ENCODE measurements at places on chromosomes 7 and 10.

DNA sequence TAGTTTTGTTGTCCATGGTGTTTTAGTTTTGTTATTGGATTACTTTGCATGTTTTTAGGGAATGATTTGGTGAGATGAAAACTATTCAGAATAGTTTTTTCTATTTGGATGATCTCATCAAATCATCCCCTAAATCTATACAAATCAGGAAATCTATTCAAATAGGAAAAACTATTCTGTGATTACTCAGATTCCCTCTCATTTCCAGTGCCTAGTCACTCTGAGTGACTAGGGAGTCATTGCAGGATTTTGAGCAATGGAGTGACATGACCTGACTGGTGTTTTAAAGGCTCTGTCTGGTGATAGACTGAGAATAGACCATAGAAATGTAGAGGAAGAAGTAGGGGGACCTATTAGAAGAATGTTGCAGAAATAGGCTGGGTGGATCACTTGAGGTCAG, 72.4 kb downstream of the TPST1 start:
- DNase-seq: no peak

DNA sequence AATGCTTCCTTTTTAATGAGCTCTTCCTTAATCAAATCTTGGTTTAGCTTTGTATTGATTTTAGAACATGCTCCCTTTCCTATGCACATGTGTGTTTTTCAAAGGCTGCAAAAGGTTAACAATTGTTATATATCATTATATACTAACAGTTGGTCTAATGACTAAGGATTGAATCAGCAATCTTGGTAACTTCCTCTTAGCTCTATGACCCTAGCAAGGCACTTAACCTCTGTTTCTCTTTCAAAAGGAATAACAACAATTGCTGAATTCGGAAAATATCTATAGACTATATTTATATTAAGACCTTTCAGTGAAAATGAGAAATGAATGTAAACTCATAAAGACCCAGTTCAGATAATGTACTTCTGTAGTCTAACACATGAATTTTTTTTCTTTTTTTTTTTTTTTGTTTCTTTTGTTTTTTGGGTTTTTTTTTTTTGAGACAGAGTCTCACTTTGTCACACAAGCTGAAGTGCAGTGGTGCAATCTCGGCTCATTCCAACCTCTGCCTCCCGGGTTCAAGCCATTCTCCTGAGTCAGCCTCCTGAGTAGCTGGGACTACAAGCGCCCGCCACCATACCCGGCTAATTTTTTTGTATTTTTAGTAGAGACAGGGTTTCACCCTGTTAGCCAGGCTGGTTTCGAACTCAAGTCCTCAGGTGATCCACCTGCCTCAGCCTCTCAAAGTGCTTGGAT, 48.8 kb downstream of the HOXA1 start:
- DNase-seq: no peak

- no peak for DNase-seq
Observed at GRCh38 chr10:8361510-8361844, 307.0 kb downstream of the GATA3 start.

DNA sequence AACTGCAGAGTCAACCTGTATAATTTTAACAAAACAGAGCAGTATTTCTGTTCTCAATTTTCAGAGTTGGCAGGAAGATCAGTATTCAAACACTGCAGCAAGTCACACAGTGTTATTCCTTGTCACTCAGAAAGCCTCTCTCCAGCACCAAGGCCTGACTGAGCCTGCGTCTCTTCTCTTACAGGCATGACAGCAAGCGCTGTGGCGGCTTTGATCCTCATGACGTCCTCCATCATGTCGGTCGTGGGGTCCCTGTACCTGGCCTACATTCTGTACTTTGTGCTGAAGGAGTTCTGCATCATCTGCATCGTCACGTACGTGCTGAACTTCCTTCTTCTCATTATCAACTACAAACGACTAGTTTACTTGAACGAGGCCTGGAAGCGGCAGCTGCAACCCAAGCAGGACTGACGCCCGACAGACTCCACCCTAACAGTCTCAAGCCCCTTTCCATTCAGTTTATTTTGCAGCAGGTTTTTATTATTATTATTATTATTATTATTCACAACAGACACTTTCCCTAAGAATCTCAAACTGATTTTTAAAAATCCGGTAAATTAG, 28.0 kb downstream of the GUSB start:
- DNase-seq: no peak

DNA sequence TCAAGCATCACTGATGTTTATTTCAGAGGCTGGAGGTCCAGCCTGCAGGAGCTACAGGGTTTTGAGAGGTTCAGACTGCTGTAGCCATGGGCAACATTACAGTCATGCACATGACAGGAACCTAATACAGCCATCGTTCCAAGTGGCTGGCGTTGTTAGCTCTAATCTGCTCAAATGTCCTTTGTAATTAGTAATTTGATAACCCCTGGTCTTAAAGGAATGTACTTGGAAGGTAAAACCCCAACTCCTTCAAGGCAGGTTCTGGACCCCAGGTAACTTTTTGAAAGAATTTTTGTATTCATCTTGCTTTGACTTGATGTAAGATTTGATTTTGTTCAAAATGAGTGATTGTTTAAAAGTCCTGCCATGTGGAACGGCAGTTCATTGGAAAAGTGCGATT, 34.7 kb upstream of the FOXI2 start:
- DNase-seq: no peak

DNA sequence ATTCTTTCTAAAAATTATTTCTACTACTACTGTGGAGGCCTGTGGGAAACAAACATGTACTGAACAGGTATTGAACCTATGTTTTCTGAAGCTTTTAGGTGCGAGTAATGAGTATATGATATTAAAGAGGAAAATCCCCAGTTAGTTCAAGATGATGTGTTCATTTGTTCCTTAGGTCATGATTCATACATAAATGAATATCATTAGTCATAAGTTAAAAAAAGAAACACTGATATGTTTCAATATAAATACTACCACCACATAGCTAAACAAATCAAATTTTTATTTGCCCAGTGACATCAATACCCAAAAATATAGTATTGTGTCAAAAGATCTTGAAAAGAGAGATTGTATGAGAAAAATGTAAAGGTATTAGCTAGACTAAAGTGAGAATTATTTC, 210.7 kb upstream of the GNAI1 start:
- no peak for DNase-seq

GRCh38 chr7:142568435-142569097, 180.7 kb upstream of the PRSS1 start:
- no peak for DNase-seq

- DNase-seq: no peak
Observed at GRCh38 chr10:74705358-74705980, 120.9 kb upstream of the KAT6B start.

DNA sequence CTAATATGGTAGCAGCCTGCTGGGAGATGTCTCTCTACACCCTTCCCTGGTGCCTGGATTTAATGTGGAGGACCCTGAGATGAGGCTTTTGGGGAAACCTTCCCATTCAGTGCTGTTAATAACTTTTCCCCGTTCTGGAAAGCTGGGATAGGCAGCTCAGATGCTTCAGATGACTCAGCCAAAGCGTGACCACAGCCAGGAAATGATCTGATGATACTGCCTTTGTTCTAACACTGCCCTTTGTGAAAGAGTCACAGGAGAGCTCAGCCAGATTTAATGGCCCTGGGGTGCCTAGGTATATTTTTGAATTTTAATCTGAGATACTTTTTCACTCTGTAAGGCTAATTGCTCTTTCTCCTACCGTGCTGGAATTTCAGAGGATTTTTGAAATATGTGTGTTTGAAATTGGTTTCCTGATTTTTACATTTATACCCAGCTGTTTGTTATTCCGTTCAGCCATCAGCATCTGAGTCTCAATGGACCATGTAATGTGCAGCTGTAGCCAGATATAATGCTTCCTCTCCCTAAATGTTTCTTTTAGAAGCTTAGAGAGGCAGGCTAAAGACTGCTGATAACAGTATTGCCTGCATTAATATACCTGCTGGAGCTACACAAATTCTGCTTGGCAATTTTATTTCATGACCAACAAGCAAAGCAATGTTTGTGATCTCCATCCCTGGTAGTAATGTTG, 17.8 kb downstream of the CELF2 start:
- no peak for DNase-seq

- no peak for DNase-seq
Observed at GRCh38 chr7:25037325-25037724, 57.3 kb upstream of the OSBPL3 start.

DNA sequence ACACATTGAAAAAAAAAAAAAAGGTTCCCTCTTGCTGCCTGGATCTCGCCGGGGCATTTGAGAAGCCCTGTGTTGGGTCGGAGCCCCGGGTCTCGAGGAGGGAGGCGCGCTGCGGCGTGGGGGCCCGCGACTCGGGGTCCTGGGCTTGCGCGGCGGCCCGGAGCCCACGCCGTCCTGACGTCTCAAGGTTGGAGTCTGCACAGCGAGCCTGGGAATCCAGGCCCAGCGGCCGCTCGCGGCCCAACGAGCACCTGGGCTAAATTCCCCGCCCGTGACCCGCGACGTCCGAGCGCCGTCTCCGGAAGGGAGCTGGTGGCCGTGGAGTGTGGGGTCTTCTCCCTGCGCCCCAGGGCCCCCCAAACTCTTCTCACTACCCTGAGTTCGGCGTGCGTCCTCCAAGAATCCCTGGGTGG, 1.4 kb upstream of the CTBP2 start:
- peak; percentile 78 for DNase-seq

DNA sequence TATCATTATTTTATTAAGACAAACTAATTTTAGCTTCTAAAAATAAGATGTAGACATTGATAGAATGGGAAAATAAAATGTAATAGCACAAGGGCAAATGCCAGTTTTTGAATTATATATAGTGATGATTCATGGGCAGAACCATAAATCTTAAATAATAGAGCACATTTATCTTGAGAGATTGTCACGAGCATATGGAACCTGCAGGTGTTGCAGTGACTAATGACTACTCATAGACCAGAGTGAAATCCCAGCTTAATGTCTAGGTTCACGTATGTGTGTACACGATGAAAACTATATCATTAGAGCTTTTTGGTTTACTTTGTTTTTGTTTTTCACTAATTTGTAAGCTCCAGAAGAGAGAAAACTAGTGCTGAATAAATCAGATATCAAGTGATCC, 150.2 kb upstream of the CACNA2D1 start:
- DNase-seq: no peak

DNA sequence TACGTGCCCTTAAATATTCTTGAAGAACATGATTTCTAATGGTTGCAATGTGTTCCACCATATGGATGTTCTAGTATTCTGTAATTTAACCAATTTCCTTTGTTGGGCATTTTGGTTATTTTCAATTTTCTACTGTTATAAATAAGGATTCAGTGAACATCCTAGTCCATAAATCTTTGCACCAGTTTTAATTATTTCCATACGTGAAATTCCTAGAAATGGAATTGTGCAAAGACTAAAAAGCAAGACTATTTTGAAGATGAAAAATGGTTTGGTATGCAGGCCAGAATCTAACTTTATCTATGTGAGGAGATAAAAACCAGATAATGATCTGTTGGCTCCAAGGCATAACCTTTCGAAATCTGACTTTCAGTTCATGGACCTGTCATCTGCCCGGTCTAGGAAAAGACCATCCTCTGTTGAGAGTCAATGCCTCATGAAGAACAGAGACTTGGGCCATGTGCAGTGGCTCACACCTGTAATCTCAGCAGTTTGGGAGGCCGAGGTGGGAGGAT, 633.2 kb upstream of the NRP1 start:
- no peak for DNase-seq

DNA sequence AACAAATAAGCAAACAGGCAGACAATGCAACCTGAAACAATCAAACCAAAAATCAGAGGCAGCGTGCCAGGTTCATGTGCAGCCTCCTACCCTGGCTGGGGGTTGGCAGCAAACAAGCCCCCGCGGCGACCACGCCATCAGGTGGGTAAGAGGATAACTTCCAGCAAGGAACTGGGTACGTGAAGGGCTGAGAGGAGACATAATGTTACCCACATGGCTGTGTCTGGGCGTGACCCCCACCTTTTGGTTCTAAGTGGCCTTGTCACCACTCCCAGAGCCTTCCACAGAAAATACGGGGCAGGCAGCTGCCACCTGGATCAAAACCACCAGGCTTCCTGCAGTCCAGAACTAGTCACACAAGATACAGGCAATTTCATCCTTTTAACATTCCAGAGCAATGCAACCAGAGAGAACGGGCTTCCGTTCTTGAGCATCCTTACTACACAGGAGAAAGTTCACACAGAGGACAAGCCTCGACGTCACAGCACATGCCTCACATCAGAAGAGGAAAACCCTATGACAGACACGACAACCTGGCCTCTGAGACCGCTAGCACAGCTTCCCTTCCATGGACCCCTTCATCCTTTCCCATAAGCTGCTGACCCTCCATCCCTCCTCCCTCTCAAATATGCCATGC, 171.0 kb downstream of the GRID1 start:
- DNase-seq: no peak

DNA sequence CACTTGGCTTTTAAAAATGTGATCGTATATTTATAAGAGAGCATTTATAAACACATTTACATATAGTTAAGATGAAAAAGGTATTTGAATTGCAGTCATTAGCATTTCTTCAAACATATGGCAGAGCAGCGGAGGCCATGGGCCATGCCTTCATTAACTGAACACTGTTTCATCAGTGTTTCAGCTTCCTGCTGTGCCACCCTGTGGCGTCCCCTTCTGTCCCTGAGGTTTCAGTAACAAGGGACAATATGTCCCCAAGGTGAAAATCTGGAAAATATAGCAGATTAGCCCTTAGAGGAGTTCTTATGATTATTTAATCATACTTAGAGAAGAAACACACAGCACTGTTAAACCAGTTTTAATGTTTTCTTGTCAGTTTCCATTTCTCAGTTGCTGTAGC, 577.8 kb downstream of the ETV1 start:
- peak; percentile 2 for DNase-seq

DNA sequence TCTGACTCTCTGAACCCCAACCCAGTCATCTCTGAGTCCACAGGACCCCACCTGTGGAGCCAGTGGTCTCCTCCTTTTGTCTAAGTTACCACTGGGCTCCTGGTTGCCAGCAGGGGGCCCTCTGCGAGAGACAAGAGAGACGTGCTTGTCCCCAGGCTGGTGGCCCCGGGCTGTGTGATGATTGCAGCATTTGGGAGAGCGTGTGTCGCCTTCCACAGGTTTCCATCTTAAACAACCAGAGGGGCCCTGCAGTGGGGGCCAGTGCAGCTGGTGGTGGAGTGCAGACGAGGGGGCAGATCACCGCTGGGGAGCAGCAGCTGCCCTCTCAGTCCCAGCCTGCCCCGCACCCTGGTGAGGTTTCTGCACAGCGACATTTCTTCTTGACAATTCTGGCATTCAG, 122.4 kb upstream of the PPP2R2D start:
- no peak for DNase-seq

GRCh38 chr7:9091282-9091681, 657.9 kb downstream of the NXPH1 start:
- no peak for DNase-seq

DNA sequence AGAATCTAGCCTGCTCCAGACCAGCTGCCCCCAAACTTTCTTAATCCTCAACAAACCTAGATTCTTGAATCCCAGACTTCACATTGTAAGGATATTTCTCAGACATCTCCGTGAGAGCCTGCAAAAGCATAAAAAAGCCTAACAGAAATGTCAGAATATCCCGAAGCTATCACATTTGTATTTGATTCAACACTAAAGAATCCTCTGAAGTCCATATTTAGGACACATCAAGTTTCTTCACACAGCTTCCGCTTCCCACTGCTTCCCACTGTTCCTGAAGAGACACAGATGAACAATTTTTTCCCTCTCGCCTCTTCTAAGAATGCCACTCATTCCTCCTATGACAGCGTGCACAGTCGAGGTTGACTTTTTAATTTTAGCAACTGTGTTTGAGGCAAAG, 396.2 kb upstream of the IGFBP3 start:
- DNase-seq: no peak

Measured in Right ventricle myocardium inferior (tissue), 1 donor.